ENCODE measurements at places on chromosomes 5 and 9.

- DNase-seq: no peak
Measured at GRCh38 chr5:10503321-10503720, 60.5 kb upstream of the ANKRD33B start.

GRCh38 chr5:137938751-137939143 lies 49.5 kb downstream of the PKD2L2 start:
- no peak for DNase-seq

DNA sequence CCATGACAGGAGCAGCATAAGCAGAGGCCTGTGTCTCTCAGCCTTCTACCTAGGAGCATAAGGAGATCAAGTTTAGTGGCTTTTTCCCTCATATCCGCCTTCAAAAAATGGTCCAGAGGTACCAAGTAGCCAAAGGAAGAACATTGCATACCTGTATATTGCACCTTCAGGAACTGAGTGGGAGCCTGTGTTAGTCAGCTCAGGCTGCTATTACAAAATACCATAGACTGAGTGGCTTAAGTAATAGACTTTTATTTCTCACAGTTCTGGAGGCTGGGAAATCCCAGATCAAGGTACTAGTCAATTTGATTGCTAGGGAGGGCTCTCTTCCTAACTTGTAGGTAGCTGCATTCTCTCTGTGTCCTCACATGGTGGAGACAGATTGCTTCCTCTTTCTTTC lies 597.4 kb upstream of the PTGER4 start:
- no peak for DNase-seq

GRCh38 chr5:113212244-113212920 lies 222.4 kb downstream of the TSSK1B start:
- no peak for DNase-seq

DNA sequence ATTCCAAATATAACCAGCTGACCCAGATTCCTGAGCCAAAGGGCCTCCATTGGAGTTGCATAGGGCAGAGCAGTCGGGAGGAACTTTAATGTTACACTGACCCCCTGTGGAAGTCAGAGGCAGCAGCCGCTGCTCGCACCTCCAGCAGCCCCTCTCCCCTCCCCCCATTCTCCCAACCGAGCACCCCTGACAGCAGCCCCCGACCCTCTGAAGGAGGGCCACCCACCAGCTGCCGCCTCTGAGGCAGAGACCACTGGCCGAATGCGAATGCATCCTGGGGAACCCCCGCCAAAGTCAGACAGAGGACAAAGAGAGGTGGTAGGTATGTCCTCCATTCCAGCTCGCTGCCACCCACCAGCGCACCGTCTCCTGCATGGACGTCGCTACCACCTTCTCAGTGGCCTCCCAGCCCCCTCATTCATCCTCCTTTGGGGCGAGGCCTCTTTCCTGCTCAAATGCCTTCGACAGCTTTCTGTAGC lies 231.0 kb downstream of the CDK5RAP2 start:
- DNase-seq: peak; percentile 64

All from glutamatergic neuron (in vitro differentiated cells).